ENCODE measurements at places on chromosomes 6 and 20. TPM values are rescaled to one million over a fixed set of nuclear protein-coding genes. Genes with fewer than 3 reads are reported as not detected.

Gene EFHC1
- total RNA-seq: 6.2 TPM

Gene PRSS35
- 0.12 TPM for total RNA-seq

Gene DDO
- 31.5 TPM for total RNA-seq

Gene SLC52A3
- 1.9 TPM for total RNA-seq

Gene NCOA3
- total RNA-seq: 23.3 TPM

Gene CST5
- total RNA-seq: not detected

Gene DCBLD1
- 6.0 TPM for total RNA-seq

Gene HUS1B
- not detected for total RNA-seq

Gene CD2AP
- total RNA-seq: 10.1 TPM

Gene TSHZ2
- total RNA-seq: 5.2 TPM

Gene HLA-G
- total RNA-seq: not detected

Gene PRDM13
- total RNA-seq: not detected

- no peak for DNase-seq
Observed at GRCh38 chr6:40916845-40917244, 122.2 kb downstream of the UNC5CL start.

DNA sequence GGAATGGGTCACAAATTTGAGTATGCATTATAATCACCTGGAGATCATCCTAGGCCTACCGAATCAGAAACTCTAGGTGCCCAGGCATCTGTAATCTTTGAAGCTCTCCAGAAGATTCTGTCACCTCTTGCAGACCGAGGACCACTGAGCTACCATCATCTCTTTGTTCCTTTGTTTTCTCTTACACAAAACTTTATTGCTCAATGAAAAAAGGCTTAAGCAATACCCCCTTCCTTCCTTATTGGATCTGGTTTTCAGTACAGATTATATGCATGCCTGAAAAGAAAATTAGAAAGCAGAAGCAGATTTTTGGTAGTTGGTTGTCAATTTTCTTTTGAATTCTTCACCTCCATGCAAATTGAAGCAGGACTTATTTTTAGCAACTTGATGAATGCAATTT is 31.3 kb downstream of the STX11 start:
- DNase-seq: no peak

GRCh38 chr20:9742821-9743220 is 96.1 kb downstream of the PAK5 start:
- DNase-seq: no peak

DNA sequence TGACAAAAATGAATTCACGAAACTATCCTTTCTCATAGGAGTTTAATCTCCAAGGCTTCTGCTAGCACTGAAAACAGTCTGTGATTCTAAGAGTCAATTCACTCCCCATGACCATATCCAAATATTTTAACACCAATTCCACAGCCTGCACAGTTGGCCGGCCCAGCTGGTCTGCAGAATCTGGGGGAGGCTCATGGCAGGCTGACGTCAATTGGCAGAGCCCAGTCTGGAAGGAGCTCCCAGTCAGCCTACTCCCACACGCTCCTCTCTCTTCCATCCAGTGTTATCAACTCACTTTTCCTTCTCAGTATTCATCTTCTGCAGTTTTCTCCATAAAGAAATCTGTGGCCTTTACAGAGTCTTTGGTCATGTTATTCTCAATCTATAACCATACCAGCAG is 111.0 kb downstream of the TBXT start:
- DNase-seq: peak; percentile 81

- DNase-seq: no peak
Observed at GRCh38 chr6:35543459-35544193, 30.9 kb upstream of the TULP1 start.

DNA sequence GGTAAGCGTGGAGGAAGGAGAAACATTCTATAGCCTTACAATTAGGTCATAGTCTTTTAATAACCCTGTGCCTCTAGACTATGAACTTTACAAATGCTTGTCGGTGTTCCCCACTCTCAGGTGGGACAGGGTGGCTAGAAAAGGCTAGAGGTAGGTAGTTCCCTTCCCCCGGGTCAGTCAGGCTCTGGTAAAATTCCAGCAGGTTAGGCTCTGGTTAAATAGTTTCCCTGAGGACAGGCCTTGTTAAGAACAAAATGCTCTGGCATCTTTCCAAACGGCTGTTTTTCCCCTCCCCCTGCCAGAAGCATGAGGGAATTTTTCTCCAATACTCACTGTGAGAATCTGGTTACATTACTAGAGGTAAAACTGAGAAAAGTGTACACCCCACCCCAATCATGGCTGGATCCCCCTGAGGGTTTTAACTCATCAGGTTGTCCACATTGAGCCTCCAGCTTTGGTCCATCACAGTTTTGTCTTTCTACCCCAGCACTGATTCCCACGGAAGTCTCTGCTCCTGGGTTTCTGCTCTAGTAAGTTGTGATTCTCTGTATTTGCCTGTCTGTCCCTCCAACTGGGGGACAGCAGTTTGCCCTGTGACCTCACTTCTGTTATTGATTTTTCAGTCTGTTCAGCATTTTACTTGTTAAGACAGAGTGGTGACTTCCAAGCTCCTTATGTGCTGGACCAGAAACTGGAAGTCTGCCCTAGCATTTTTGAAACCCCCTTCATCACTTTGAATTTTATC is 84.7 kb upstream of the ADGRF1 start:
- no peak for DNase-seq

GRCh38 chr6:73389854-73390253 is 4.8 kb upstream of the DDX43 start:
- DNase-seq: no peak

- DNase-seq: no peak
Observed at GRCh38 chr20:6504826-6505225, 262.7 kb upstream of the BMP2 start.

GRCh38 chr6:42394881-42395620 is 56.7 kb downstream of the TRERF1 start:
- no peak for DNase-seq

DNA sequence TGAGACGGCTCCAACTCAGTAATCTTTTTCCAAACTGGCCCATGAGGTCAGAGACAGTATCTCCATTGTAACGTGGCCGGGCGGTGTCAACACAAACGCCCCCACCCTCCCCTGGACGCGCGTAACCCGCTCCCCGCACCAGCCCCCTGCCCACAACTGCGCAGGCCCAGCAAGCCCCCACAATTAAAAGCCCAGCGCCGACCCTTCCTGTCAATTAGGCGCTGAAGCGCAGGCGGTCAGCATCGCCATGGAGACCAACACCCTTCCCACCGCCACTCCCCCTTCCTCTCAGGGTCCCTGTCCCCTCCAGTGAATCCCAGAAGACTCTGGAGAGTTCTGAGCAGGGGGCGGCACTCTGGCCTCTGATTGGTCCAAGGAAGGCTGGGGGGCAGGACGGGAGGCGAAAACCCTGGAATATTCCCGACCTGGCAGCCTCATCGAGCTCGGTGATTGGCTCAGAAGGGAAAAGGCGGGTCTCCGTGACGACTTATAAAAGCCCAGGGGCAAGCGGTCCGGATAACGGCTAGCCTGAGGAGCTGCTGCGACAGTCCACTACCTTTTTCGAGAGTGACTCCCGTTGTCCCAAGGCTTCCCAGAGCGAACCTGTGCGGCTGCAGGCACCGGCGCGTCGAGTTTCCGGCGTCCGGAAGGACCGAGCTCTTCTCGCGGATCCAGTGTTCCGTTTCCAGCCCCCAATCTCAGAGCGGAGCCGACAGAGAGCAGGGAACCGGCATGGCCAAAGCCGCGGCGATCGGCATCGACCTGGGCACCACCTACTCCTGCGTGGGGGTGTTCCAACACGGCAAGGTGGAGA is at the start of the genes HSPA1A and HSPA1L:
TSS of gene HSPA1A (plus strand) at position 519 of the 814 bp plus-strand sequence. CDS start at position 733, 214 bp downstream.
TSS of gene HSPA1L (minus strand) at position 259 of the 814 bp plus-strand sequence. CDS start 3,311 bp downstream, outside the sequence.
- peak; percentile 94 for DNase-seq

DNA sequence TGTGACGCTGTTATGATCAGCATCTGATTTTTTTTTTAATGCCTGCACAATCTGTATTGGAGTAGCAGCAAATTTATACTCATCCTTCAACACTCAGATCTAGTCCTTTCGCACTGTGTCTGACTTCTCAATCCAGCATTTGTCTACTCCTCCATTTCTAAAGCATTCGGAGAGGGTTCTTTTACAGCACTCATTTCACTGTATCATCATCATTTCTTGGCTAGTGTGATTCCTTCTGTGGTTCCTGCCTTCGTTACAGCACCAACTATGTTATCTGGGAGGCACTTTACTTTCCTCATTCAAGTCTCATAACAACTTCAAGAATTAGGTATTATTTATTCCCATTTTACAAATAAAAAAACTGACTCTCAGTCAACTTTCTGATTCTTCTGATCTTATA is 18.0 kb downstream of the NUDT3 start:
- no peak for DNase-seq

DNA sequence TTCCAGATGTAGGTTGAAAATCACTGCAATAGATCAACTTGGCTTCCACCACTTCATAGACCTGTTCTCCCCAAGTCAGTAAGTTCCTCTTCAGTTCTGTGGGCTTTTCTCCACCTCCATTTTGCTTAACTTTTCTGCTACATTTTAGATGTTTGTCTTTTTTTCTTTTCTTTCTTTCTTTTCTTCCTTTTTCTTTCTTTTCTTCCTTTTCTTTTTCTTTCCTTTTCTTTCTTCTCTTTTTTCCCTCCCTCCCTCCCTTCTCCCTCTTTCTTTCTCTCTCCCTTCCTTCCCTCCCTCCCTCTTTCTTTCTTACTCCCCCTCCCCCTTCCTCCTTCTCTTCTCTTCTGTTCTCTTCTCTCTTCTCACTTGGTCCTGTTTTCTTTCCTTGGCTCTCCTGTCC is 6.9 kb upstream of the FAM8A1 start:
- no peak for DNase-seq

- no peak for DNase-seq
Observed at GRCh38 chr20:15240801-15241200, 903.4 kb upstream of the FLRT3 start.

- no peak for DNase-seq
Observed at GRCh38 chr6:113629975-113630737, 227.0 kb upstream of the MARCKS start.

- peak; percentile 55 for DNase-seq
Observed at GRCh38 chr20:5000263-5001173, 792 bp downstream of the SLC23A2 start.

GRCh38 chr6:1381481-1382330 is 7.7 kb upstream of the FOXF2 start:
- peak; percentile 74 for DNase-seq

GRCh38 chr20:59662856-59663512 is 58.6 kb downstream of the PHACTR3 start:
- no peak for DNase-seq

DNA sequence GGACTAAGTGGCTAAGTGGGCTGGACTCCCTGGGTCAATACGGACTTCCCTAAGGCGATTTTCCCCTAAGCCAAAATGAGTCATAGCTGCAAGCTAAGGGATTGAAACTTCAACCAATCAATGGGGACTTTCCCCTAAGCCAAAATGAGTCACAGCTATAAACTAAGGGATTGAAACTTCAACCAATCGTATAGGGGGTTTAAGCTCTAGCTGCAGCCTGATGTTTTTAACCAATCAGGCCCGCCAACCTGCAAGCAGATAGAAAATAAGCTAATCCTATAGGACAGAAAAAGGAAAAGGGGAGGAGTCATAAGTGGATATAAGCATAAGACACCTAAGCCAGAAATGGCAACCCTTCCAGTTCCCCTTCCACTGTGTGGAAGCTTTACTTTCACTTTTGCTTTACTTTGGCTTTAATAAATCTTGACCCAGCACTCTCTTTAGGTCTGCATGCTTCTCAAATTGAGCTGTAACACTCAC is 655.0 kb upstream of the HS3ST5 start:
- no peak for DNase-seq

- no peak for DNase-seq
Observed at GRCh38 chr6:48733581-48733980, 622.6 kb upstream of the PTCHD4 start.

GRCh38 chr6:73577676-73578075 is 56.8 kb upstream of the EEF1A1 start:
- no peak for DNase-seq
